Mucosa of descending colon (tissue), 3 donors: ENCODE measurements at places on chromosomes 7 and 10. TPM values are rescaled to one million over a fixed set of nuclear protein-coding genes. Genes with fewer than 3 reads are reported as not detected.
A peak's percentile ranks its signal among the peaks of the same experiment; 100 is the strongest.

DNA sequence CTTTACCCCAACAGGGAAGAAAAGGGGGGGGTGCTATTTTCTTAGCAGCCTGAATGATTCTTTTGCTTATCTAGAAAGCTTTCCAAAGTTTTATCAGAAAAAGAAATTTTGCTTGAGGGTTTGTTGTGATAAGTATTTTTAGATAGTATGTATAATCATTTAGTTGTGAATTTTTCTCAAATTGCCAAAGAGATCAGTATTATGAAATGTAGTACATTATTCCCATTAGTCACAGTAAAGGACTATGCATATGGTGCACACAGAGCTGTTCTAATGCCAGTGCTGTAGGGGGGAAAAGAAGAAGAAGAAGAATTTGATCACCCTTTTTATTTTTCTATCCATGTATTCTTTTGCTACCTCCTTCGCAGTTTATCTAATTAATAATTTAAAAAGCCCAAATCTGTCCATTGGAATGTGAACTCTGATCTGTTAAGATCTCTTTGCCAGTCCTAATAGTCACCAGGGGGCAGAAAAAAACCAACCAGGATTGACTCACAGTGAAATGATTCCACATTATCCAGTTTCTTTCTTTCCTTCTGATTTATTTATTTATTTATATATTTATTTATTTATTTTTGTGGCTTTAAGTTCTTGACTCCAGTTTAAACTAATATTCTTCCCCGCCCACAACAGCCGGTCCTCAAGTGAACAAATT is 4.7 kb downstream of the RBM20 start:
- no peak for DNase-seq

DNA sequence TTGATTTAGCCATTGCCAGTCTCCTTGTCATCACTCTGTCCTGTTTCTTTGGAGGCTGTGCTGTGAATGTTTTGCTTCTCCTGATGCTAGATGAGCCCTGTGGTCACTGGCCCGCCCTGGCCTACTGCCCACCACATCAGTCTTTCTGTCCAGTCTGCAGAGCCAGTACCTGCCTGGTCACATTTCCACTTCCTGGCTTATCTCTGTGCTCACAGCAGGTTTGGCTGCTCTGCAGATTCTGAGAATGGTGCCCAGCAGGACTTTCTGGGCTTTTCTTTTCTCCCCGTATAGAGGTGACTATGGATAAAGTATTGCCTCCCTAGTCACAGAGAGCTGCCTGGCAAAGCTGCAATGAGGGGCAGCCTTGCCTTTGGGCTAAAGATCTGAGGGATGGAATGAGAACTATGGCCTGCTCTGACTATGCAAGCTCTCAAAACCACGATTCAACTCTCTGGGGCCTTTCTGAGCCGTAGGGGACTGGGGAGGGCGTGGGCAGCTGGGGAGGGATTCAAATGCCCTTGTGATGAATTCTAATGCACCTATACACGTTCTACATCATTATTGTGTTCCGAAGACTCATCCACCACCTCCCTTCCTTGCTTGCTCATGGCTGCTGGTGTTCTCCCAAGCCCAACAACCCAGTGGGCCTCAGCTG is 410.4 kb upstream of the NPVF start:
- no peak for DNase-seq

DNA sequence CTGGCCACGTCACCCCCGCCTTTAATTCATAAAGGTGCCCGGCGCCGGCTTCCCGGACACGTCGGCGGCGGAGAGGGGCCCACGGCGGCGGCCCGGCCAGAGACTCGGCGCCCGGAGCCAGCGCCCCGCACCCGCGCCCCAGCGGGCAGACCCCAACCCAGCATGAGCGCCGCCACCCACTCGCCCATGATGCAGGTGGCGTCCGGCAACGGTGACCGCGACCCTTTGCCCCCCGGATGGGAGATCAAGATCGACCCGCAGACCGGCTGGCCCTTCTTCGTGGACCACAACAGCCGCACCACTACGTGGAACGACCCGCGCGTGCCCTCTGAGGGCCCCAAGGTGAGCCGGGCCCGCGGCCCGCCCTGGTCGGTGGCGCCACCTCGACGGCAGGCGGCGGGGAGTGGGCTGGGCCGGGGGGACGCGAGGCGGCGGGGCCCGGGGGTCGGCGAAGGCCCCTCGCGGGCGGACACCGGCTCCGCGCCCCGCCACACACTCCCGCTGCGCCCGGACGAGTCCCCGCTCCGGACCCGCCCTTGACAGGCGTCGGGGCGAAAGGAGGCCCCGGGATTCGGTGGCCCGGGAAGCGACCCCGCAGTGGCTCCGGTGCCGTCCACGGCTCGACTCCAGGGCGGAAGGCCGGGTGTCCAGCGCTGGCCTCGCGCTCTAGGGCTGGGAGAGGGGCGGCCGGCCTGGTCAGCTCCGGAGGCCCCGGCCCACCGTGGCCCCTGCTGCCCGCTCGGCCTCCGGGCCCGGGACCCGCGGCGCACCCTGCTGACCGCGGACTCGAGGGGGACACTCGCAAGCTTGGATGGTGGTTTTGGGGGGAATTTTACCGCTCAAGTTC is 557 bp downstream of the BAG3 start:
- peak; percentile 23 for DNase-seq

GRCh38 chr7:104550362-104550761 is 222.0 kb downstream of the LHFPL3 start:
- no peak for DNase-seq

DNA sequence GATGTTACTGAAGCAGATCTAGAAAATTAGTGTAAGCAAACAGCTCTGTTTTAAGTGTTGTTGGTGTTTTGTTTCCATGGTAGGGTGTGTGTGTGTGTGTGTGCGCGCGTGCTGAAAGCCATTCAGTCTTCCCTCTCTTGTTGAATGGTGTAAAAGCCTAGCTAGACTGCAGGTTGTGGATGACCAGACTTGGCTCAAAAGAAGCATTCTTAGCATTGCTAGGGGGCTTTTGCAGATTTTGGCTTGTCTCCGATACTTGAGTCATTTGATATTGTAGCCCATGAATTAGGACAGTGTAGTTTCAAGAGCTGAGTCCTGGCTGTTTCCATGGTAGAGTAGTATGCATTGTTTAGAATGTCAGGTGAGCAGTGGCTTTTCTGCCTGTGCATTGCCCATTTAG is 99.1 kb downstream of the SND1 start:
- DNase-seq: no peak

GRCh38 chr7:70736715-70737460 is 395.1 kb upstream of the GALNT17 start:
- DNase-seq: no peak

The AKR1B15 gene
- total RNA-seq: 3.1 TPM

The C10orf53 gene
- total RNA-seq: not detected

The WEE2 gene
- total RNA-seq: not detected

The GFRA1 gene
- 4.1 TPM for total RNA-seq
